ENCODE measurements at places on chromosomes 7 and 10.

DNA sequence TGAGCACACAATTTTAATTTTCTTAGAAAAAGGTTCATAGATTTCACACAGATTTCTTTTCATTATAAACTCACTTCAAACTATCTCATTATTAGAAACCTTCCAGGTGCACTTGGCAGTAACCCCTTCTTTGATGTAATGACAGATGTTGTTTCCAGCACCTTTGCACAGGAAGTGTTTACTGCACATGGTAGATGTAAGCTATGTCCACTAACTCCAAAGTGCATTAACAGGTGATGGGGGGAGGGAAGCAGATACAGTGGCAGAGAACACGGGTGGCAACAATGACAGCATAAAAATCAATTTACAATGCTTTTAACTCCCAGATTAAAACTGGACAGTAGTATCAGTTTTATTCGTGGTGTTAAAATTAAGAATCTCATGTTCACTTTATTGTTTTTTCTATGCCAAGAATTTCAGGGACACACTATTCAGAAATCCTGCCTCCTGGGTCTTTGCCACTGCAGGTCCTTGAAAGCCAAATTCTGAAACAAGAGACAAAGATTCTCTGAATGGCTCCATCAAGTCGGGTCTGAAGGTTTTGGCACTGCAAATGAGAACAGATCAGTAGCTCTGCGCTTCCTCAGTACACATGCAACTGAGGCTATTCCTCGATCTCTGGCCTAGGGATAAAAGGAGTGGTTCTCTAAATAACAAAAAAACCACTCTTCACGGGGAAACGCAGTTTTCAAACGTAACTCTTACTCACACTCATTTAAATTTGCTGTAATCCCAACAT, 187.7 kb downstream of the JAZF1 start:
- DNase-seq = no peak

DNA sequence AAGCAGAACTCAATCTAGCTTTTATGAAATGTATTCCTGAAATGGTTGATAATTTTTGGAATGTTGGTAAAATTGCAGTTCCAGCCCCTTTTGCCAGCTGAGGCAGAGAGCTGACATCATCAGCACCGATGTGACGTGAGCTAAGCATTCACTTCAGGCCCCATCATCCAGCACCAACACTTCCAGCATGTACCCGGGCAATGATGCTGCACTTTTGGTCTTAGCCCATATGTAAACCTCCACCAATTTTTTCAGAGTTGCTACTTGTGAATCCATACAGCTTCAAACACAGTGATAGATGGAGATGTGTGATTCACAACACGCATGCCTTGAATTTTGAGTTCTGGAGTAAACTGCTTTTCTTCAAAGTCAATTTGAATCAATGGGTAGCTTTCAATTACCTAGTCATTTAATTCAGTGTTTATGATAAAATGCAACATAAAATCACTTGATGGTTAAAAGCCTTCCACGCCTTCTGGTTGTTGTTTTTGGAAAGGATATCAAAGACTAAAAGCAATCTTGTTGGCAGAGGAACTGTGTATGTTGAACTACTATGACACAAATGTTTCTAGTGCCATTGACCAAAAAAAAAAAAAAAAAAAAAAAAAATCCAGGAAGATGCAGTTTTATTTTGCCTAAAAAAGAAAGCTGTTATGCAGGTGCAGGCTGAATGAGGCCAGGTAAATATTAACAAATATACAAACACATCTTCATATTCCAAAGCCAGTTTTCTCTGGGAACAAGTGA, 73.9 kb downstream of the NRP1 start:
- DNase-seq = no peak

DNA sequence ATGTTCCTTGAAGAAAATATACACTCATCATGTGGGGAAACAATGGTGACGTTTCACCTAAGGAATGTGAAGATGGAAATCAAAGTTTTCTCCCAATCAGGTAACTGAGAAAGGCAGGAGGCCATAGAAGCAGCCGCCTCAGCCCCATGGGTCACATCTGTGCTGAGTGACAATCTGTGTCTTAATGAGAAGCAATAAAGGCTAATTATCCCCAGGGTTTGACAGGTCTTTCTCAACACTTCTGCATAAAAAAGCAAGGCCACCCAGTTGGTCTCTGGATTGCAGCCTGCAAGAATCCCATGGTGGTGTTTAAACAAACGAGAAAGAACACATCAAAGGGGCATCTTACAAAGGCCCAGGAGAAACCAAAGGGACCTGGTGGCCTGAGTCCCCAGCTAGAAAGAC, 91.1 kb upstream of the TNS3 start:
- DNase-seq = no peak

- no peak for DNase-seq
Measured at GRCh38 chr7:19095353-19095860, 22.0 kb downstream of the TWIST1 start.

GRCh38 chr7:118664498-118664897, 440.0 kb downstream of the ANKRD7 start:
- no peak for DNase-seq

DNA sequence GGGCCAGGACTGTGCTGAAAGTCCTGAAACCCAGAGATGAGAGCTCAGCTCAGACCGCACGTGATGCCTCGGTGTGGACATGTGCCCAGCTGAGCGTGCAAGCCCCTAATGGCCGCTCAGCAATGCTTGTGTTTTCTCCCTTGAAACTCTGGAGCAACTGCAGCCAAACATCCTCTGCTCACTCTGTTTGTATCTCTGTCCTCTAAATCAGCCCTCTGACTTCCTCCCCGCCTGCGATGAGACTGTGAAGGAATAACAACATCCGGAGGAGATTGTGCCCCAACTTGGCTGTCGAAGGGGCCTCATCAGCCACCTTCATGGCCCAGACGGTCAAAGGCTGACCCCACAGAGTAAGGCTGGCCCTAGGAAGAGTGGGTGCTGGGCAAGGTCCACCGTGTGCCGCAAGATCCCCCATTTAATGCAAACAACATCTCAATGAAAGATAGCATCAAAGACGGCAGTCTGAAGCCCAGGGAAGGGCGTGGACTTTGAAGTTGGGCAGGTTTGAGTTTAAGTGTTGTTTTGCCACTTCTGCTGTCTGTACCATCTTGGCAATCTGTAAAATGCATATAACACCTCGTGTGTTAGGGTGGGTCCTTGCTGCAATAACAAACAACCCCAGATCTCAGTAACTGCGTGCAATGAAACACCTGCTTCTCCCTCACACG, 39.9 kb downstream of the CALML3 start:
- no peak for DNase-seq

Measured in activated CD4-positive, CD25-positive, alpha-beta regulatory T cell (primary cell).